ENCODE measurements at places on chromosomes 11 and 22.

- no peak for DNase-seq
Observed at GRCh38 chr11:1785749-1786413, 22.2 kb upstream of the CTSD start.

- DNase-seq: no peak
Observed at GRCh38 chr11:28476049-28476448, 367.9 kb downstream of the METTL15 start.

GRCh38 chr11:78767027-78767932 lies 192.6 kb upstream of the NARS2 start:
- DNase-seq: no peak

DNA sequence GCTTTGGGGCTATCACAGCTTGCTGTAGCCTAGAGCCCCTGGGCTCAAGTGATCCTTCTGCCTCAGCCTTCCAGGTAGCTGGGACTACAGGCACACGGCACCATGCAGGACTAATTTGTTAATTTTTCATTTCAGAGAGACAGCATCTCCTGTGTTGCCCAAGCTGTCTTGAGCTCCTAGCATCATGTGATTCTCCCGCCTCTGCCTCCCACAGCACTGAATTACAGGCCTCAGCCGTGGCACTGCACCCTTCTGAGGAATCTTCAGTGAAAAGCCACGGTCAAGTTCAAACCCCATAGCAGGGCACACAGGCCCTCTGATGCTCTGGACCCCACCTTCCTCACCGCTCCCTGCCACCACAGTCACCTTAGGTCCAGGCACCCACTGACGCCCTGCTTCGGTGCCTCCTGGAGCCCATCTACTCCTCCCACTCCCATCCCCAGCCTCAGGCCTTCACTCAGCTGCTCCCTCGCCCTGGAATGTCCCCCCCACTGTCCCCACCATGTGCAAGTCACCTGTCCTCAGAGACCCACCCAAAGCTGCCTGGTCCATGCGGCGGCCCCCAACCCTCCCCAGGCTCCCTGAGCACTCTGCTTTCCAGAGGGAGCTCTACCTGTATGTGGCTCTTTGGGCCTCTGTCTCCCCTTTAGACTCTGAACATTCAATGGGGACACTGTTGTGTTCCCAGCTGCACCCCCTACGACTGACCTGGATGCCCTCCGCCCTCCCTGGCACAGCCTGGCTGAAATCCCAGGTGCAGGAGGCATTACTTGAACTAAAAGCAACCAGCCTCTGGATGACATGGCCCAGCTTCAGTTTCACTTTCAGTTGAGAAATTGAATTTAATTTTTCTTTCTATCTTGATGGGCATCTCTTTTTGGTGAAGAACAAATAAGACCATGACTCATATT lies 1.6 kb downstream of the APOL2 start:
- no peak for DNase-seq

DNA sequence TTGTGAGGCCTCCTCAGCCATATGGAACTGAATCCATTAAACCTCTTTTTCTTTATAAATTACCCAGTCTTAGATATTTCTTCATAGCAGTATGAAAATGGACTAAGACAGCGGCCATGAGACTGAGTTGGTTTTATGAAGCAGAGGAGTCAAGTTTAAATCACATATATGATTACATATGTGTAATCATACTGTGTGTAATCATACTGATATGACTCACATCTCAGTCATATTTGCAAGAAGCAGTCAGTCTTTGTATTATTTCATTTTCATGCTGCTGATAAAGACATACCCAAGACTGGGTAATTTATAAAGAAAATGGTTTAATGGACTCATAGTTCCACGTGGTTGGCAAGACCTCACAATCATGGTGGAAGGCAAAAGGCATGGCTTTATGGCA lies 89.8 kb downstream of the SYT9 start:
- no peak for DNase-seq

GRCh38 chr11:95072948-95073347 lies 6.2 kb downstream of the SRSF8 start:
- no peak for DNase-seq

DNA sequence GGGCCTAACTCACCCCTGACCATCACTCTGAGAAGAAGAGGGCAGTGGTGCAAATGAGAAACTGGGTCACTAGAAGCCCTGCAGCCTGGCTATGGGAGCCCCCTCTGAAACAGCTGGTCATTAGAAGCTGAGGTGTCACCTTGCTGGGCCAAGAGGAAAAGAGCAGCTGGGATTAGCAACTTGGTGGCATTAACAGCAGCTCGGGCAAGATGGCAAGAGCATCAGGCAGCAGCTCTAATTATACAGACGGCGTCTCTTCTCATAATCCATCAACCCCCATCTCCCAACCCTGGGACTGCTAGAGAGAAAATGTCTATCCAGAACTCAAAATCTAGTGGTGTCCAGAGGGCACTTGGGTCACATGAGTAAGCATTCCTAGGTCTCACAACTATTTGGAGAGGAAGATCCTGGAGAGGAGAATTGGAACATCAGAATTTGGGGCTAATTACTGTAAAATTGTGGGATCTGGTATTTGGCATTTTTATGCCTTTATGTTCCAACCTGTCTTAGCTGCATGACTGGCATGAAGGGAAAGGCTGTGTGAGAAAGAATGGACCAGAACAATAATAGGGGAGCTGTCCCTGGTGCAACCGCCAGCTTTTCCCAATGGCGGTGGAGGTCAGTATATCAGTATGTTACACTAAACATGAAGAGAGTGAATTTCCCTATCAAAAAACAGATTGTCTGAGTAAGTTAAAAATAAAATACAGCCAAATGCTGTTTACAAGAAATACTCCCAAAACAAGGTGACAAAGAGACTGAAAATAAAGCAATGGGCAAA lies 7.6 kb upstream of the LMO1 start:
- DNase-seq: no peak

DNA sequence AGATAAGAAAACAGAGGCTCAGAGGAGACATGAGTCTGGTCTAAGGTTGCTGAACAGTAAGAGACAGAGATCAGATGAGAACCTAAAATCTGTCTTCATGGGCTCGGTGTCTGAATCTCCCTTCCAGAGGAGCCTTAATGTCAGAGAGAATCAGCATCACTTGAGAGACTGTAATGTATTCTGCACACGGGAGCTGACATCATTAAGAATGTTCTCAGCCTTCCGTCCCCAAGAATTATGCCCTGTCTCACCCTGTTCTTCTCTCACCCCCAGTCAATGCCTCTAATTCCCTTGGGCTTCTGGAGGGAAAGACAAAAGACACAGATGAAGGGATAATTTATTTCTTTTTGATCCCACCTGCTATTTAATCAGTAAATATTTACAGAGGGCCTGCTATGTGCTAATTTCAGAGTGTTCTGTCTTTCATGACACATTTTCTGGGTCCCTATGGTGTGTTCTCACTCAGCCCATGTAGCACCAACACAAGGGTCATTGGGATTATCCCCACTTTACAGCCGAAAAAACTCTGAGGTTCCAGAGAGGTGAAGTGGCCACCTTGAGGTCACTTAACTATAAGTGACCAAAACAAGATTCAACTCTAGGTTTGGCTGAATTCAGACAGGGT lies 61.8 kb downstream of the CD82 start:
- DNase-seq: no peak

DNA sequence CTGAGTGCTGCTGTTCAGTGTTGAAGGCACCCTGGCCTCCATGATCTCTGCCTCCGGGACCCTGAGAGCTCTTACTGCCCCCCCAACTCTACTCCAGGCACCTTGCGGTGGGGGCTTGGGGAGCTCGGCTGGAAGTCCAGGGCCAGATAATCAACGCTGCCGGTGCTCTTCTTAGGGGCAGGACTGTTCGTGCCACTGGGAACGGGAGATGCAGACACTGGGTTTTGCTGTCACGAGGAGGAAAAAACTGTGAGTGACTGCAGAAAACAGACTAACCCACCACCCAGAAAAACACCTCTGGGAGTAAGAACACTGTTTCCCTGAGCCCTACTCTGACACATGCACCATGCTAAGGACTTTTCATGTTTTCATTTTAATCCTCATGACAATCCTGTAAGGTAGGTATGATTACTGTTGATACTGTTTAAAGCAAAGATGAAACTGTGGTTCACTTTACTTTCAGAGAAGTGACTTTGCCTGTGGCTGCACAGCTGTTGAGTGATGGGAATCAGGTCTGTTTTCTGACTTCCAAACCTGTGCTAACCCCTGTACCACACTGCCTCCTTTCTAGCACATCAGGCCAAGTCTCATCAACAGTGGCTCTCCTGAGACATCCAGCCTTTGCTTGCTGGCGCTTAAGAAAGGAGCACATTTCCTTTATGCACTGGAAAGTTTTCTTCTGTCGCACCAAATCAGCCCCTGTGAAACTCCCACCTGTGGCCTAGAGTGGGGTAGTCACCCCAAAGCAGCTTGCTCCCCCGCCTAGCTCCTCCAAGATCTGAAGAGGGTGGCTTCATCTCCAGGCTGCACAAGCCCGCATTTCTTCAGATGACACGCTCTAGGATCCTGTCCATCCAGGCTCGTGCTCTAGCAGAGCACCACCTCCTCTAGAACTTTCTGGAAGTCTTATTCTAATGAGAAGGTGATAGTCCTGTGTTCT lies 31.8 kb downstream of the USP35 start:
- no peak for DNase-seq

DNA sequence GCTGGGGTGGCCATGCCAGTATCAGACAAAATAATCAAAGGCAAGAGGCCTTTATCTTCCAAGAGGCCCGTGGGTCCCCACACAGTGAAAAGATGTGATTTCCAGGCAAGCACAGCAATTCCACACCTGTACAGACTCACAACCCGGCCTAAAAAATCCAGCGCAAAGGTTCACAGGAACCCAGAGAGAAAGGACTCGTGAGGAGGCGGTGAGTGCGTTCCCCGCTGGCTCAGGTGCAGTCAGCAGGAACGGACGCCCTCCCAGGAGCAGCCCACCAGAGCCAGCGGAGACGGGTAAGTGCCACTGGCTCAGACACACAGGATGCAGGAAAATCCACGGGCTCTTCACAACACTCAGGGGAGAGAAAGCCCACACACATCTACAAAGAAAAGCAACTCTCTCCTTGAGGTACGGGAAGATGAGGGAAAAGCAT lies 4.4 kb downstream of the TOLLIP start:
- DNase-seq: no peak

- no peak for DNase-seq
Observed at GRCh38 chr11:67634366-67635230, 4.9 kb upstream of the NUDT8 start.

DNA sequence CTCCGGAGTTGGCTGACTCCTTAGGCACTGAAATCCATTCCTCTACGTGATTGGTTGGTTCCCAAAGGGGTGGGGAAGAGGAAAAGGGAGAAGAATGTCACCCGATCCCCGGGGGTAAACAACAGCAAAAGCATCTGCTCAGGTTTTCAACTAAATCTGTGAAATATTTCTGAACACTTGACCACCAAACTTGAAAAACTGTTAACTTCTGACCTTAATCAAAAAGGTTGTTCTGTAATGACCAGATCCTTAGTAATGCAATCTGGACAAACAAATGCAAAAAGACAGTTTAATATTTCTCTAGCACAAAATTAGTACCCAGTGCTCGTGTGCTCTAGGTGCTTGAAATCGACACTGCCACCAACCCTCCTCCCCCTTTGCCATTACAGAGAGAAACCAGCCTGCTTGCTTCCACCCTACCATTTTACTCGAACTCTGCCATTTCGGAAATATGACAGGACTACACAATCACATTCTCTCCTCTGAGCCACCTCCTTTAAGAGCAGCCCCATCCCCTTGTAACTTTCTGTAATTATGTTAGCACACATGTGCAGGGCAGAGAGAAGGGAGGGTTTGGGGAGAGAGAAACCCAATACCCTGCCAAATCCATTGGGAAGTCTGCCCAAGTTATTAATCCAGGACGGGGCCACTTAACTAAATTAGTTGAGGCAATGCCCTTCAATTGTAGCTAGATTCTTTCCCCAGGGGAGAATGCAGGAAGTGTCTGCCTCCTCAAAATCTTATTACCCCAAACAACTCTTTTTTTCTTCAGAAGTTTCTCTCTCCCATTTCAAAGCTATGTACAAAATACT lies 113.8 kb downstream of the RBFOX2 start:
- peak; percentile 86 for DNase-seq

- no peak for DNase-seq
Observed at GRCh38 chr11:107218123-107219013, 200.1 kb upstream of the GUCY1A2 start.

GRCh38 chr11:115466122-115466521 lies 38.1 kb downstream of the CADM1 start:
- no peak for DNase-seq

DNA sequence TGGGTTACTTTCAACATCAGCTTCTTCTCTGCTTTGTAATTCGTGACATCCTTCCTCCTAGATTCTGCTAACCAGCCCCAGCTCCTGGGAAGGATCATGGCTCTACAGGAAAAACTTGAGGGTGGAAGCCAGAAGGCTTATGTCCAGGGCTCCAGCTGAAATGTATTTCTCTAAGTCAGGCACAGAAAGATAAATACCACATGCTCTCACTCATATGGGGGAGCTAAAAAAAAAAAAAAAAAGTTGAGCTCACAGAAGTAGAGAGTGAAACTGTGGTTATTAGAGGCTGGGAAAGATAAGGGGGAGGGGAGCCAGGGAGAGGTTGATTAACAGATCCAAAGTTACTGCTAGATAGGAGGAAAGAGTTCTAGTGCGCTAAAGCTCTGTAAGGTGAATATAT lies 74.9 kb downstream of the DSCAML1 start:
- no peak for DNase-seq

GRCh38 chr11:75265851-75266531 lies 25.4 kb downstream of the TPBGL start:
- no peak for DNase-seq

DNA sequence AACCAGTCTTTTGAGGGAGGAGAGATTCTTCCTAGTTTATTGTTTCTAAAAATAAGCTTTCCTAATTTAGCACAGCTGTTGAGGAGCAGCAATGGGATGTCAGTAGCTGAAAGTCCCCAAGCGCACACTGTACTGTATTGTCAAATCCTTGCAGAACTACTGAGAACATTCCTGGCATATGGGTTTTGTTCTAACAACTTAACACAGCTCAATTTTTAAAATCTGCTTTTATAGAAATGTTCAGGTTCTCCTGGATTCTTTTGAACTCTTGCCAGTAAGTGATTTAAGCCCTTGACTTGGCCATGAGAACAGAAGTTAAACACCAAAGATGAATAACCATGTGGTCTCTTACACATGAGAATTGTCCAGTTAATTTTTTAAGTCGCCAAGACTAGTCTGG lies 218.6 kb downstream of the FAT3 start:
- no peak for DNase-seq

- DNase-seq: no peak
Observed at GRCh38 chr11:74297484-74297883, 14.0 kb downstream of the P4HA3 start.

DNA sequence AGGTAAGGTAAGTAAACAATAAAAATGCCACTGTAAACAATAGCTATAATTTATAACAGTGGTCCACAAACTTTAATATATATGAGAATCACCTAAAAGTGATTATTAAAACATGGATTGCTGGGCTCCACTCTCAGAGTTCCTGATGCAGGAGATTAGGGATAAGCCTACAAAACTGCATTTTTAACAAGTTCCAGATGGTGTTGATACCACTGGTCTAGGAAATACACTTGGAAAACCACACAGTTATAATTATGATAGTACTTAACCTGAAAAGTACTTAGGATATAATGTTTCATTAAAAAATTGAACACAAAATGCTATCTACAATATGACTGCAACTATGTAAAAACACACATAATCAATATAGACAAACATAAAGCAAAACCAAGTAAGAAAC lies 20.4 kb downstream of the FCHSD2 start:
- no peak for DNase-seq

- DNase-seq: no peak
Observed at GRCh38 chr11:65298655-65299179, 15.9 kb upstream of the CDC42EP2 start.

- no peak for DNase-seq
Observed at GRCh38 chr11:65932558-65932919, 12.7 kb upstream of the TSGA10IP start.

- no peak for DNase-seq
Observed at GRCh38 chr22:41487037-41487935, 18.4 kb downstream of the ACO2 start.
